ENCODE measurements at places on chromosomes 6 and 20. TPM values are rescaled to one million over a fixed set of nuclear protein-coding genes. Genes with fewer than 3 reads are reported as not detected.

PDE7B gene
- 0.07 TPM for polyA plus RNA-seq

PNLDC1 gene
- polyA plus RNA-seq, result not detected

LPA gene
- not detected for polyA plus RNA-seq

NDUFAF5 gene
- polyA plus RNA-seq, result 9.4 TPM

BPIFB3 gene
- polyA plus RNA-seq, result not detected

RHAG gene
- not detected for polyA plus RNA-seq

LRRC1 gene
- polyA plus RNA-seq, result 1.6 TPM

OPRM1 gene
- not detected for polyA plus RNA-seq

BCL2L1 gene
- polyA plus RNA-seq, result 32.1 TPM

LY6G6C gene
- not detected for polyA plus RNA-seq

KIAA0408 gene
- 0.76 TPM for polyA plus RNA-seq

GGT7 gene
- 1.7 TPM for polyA plus RNA-seq

TRDN gene
- polyA plus RNA-seq, result not detected

MAS1 gene
- not detected for polyA plus RNA-seq

ULBP2 gene
- 0.68 TPM for polyA plus RNA-seq

IFT52 gene
- polyA plus RNA-seq, result 31.6 TPM

RAET1E gene
- polyA plus RNA-seq, result not detected

COL12A1 gene
- polyA plus RNA-seq, result not detected

MLN gene
- polyA plus RNA-seq, result not detected

TPD52L1 gene
- polyA plus RNA-seq, result 0.18 TPM

TFAP2C gene
- not detected for polyA plus RNA-seq

OR2H2 gene
- polyA plus RNA-seq, result not detected

BCAS4 gene
- 29.3 TPM for polyA plus RNA-seq

KCNK5 gene
- polyA plus RNA-seq, result 0.97 TPM

SAMD3 gene
- polyA plus RNA-seq, result 220 TPM

TXLNB gene
- 0.35 TPM for polyA plus RNA-seq

PLG gene
- not detected for polyA plus RNA-seq
